ENCODE measurements at places on chromosomes 3 and 15. TPM values are rescaled to one million over a fixed set of nuclear protein-coding genes. Genes with fewer than 3 reads are reported as not detected.

The HCN4 gene
- total RNA-seq, result 1.4 TPM

The CEP97 gene
- 7.5 TPM for total RNA-seq

GRCh38 chr15:101088271-101088670 lies 163.6 kb downstream of the CHSY1 start:
- no peak for DNase-seq

DNA sequence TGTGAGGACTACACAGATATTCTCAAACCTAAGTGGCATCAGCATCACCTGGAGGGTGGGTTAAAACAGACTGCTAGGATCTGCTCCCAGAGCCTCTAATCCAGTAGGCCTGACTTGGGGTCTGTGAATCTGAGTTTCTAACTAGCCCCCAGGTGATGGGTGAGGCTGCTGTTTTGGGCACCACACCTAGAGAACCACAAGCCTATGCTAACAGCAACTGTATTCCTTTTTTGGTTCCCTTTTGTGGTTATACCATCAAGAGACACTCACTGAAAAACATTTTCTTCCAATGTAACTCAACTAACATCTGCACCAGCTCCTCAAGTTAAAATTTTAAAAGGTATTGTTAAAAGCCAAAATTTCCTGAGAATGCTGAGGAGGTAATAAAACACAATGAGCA lies 16.0 kb downstream of the WDR82 start:
- DNase-seq, result no peak

- no peak for DNase-seq
Measured at GRCh38 chr3:24195504-24196230, 250.6 kb downstream of the NR1D2 start.

DNA sequence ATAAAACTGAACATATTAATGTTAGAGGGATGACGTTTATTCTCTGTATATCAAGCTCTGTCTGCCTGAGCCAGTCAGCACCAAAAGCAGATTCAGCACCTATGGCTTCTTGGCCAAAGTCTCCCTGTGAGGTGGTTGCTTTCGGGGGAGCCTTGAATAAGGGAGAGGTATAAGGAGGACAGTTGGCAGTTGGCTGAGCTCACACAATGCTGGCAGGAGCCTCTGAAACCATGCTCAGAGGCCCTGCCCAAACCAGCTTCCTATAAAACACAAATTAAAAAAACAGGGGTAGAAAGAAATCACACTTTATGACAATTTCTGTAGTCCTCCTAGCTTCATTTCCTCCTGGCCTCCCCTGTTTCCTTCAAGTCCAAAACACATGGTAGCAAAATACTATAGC lies 18.8 kb downstream of the ARHGEF3 start:
- DNase-seq, result no peak

All from kidney epithelial cell (primary cell).